Effector CD8-positive, alpha-beta T cell (primary cell): ENCODE measurements at places on chromosomes 1 and 21.

GRCh38 chr1:182069028-182069466 lies 7.5 kb upstream of the ZNF648 start:
- DNase-seq, result no peak

DNA sequence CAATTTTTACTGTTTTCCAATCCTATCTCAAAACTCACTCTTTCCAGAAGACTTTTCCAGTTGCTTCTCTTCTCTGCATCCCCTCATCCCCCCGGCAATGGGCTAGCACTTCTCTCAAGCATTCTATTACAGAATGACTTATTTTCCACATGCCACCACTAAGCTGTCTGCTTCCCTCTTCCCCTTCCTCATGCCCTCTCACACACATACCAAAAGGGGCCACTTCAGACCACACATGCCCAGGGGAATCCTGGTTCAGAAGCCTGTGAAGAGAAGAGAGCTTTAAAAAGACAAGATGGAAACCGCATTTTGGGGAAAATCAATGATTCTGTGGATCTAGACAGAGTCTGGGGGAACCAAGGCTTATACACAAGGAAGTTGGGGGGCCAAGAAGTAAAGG lies 8.4 kb upstream of the LORICRIN start:
- DNase-seq, result no peak

GRCh38 chr1:114632427-114632826 lies 37.4 kb downstream of the DENND2C start:
- no peak for DNase-seq

DNA sequence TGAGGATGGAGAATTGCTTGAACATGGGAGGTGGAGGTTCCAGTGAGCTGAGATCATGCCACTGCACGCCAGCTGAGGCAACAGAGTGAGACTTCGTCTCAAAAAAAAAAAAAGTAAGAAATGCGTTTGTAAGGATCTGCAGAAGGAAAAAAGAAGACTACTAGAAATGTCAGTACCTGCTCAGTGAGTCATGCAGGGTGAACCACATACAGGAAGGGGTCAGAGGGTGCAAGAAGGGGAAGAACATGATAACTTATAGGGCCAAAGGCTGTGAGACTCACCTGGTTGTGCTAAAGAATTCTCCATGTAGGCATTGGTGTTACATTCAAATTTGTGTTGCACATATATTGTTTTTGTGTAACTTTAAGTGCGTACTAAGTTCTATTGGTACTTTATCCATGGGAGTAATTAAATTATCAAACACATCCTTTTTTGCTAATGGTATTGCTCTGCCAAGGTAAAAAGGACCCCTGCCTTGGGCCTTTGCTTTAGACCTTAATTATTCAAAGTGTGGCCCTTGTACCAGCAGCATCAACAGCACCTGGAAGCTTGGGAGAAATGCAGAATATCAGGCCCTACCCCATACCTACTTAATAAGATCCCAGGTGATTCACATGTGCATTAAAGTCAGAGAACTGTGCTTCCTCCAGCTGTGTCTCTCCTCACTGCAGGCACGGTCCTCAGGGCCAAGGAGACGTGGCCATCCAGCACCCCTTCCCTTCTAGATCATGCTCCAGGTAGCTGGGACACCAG lies 96.4 kb upstream of the PPP2R5A start:
- no peak for DNase-seq

GRCh38 chr21:18430341-18430740 lies 26.8 kb upstream of the TMPRSS15 start:
- no peak for DNase-seq
